A549 treated with Mapracorat at 1 μM for 4 hours (cell line): ENCODE measurements at places on chromosomes 1 and 21. TPM values are rescaled to one million over a fixed set of nuclear protein-coding genes. Genes with fewer than 3 reads are reported as not detected.

The FMOD gene
- total RNA-seq, result not detected in 5 replicates

The TMEM240 gene
- 0.24 to 1.1 TPM (median 0.32 TPM) in 5 replicates for total RNA-seq

The SH2D2A gene
- 2.4 to 4.2 TPM (median 3.4 TPM) in 5 replicates for total RNA-seq

The IL10RB gene
- 16.6 to 18.6 TPM (median 18.0 TPM) in 5 replicates for total RNA-seq

The OR2L13 gene
- total RNA-seq, result not detected in 5 replicates

The MCL1 gene
- total RNA-seq, result 220 to 303 TPM (median 284 TPM) in 5 replicates

The AMY1C gene
- not detected in 5 replicates for total RNA-seq

The TSTD1 gene
- 0.25 TPM in 2 of 5 replicates, not detected in the others for total RNA-seq

The LCE1B gene
- total RNA-seq, result not detected in 5 replicates

The DNAH14 gene
- total RNA-seq, result 13.3 to 18.7 TPM (median 15.6 TPM) in 5 replicates

The GPR3 gene
- total RNA-seq, result 1.3 to 1.8 TPM (median 1.7 TPM) in 5 replicates

The ELF3 gene
- total RNA-seq, result 126 to 195 TPM (median 182 TPM) in 5 replicates

The ITGB2 gene
- 0.55 to 0.99 TPM (median 0.76 TPM) in 5 replicates for total RNA-seq

The FTCD gene
- total RNA-seq, result not detected in 5 replicates

The TAS1R1 gene
- total RNA-seq, result not detected in 5 replicates

The ZMYND12 gene
- 0.37 to 1.00 TPM (median 0.50 TPM) in 5 replicates for total RNA-seq

The CCDC27 gene
- total RNA-seq, result not detected in 5 replicates

The YRDC gene
- total RNA-seq, result 12.1 to 18.9 TPM (median 16.9 TPM) in 5 replicates

The HNRNPCL2 gene
- total RNA-seq, result not detected in 5 replicates

The CFHR3 gene
- total RNA-seq, result 0.08 to 0.35 TPM (median 0.14 TPM) in 3 of 5 replicates, not detected in the others

The RXRG gene
- total RNA-seq, result not detected in 5 replicates

The BSDC1 gene
- total RNA-seq, result 17.3 to 21.5 TPM (median 20.5 TPM) in 5 replicates

The KCNT2 gene
- 0.03 to 0.05 TPM (median 0.04 TPM) in 3 of 5 replicates, not detected in the others for total RNA-seq

The RAP1A gene
- total RNA-seq, result 23.5 to 37.2 TPM (median 27.5 TPM) in 5 replicates

The UBXN11 gene
- 11.8 to 18.4 TPM (median 15.9 TPM) in 5 replicates for total RNA-seq

The SPAG17 gene
- total RNA-seq, result not detected in 5 replicates

The TNFRSF4 gene
- 0.11 to 0.19 TPM (median 0.14 TPM) in 3 of 5 replicates, not detected in the others for total RNA-seq

The SMIM34 gene
- total RNA-seq, result not detected in 5 replicates

The CNR2 gene
- not detected in 5 replicates for total RNA-seq

The FALEC gene
- 0.29 TPM in 1 of 5 replicates, not detected in the others for total RNA-seq

The AADACL4 gene
- total RNA-seq, result not detected in 5 replicates

The NTMT2 gene
- not detected in 5 replicates for total RNA-seq

The SLC2A5 gene
- total RNA-seq, result 0.27 to 0.83 TPM (median 0.39 TPM) in 5 replicates

The KIF17 gene
- 1.6 to 2.7 TPM (median 2.1 TPM) in 5 replicates for total RNA-seq
